ENCODE measurements at places on chromosomes 2 and 18.

- no peak for DNase-seq
These were observed 37.5 kb downstream of the SNED1 start for GRCh38 chr2:241035818-241036396.

DNA sequence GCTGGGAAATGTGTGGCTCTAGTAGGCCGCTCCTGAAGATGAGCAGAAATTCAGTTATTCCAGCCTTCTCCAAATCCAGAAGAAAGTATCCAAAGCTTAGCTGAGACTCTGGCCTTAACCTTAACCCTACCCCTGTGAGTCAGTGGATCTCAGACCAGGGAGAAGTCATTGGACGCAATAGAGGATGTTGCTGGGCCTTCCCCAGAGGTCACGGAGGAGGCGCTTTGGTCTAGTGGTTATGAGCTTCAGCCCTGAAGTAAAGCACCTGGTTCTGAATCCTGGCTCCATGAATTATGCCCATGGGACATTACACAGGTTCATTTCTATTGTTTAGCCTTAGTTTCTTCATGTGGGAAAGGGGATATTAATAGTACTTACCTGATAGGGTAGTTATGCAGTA, 24.0 kb downstream of the PKDCC start:
- DNase-seq, result no peak

DNA sequence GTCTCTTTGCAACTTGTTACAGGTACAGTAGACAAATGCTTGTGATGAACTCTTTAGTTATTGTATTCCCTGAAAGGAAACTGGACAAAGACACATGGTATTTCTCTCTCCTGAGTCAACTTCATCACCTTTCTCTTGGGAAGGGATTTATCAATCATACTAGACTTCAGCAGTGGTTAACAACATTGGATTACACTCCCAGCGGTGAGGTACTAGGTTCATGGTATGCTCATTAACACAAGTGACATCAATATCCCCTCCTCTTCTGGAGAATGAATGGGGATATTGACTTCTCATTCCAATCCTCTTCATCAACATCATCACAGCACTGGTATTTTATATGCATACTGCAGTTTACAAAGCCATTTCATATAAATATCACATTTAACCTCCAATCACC, 574.6 kb downstream of the ERBB4 start:
- no peak for DNase-seq

- no peak for DNase-seq
These were observed 46.4 kb upstream of the ACKR3 start for GRCh38 chr2:236523249-236523648.

DNA sequence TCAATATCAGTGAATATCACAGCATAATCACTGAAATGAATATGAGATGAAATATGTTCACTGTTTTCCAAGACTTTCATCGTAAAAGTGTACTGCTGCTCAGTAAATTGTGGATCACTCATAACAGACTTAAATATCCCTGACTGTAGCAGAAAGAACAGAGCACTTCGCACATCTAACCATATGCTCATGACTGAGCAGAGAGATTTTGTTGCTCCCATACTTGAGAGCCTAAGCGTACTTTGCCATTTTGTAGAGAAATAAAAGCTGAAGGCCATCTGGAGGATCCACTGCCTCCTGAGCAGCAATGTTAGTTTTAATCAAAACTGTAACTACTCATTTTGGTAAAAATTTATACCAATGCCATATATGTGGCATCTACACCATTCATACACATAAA, 243.5 kb downstream of the STK39 start:
- DNase-seq, result no peak

- DNase-seq, result no peak
These were observed 1.7 kb upstream of the PKDCC start for GRCh38 chr2:42045848-42046748.

DNA sequence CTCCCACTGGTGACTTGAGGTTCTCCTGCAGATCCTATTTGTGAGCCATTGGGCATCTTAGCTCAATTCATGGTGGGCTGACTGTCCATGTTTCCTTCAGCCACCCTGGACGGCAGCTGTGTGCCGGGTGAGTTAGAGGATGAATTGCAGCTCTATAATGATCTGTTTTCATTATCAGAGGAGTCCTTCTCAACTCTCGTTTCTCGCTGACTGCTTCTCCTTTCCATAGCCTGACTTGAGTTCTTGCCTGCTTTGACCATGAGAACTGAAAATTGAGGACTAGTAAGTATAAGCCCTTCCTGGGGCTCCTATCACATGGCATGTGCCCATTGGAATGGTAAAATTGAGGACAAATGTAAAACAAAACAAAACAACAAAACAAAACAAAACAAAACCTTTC, 121.8 kb downstream of the CDC42EP3 start:
- DNase-seq, result no peak

GRCh38 chr2:39455826-39456225, 18.7 kb upstream of the MAP4K3 start:
- no peak for DNase-seq

GRCh38 chr18:74219056-74219455, 70.7 kb downstream of the TIMM21 start:
- DNase-seq, result peak; percentile 46

GRCh38 chr2:59296279-59296678, 1055.2 kb upstream of the FANCL start:
- no peak for DNase-seq

DNA sequence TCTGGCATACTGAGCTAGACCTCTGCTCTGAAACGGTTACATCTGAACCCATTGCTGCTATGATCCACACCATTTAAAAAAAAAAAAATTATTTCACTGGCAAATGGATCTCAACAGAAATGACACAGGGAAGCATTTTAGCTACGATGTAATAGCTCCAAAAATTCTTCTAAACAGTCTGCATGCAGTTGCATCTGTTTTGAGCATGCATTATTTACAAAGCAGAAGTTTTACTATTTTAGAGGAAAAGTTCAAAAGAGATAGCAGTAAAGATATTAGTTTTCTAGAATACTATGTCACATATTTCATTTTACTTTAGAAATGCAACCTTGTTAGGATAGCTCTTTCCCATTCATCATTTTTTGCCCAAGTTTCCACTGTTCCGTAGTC, 265.7 kb downstream of the MEIS1 start:
- no peak for DNase-seq

- no peak for DNase-seq
These were observed 12.5 kb downstream of the ERICH2 start for GRCh38 chr2:170782673-170783072.

DNA sequence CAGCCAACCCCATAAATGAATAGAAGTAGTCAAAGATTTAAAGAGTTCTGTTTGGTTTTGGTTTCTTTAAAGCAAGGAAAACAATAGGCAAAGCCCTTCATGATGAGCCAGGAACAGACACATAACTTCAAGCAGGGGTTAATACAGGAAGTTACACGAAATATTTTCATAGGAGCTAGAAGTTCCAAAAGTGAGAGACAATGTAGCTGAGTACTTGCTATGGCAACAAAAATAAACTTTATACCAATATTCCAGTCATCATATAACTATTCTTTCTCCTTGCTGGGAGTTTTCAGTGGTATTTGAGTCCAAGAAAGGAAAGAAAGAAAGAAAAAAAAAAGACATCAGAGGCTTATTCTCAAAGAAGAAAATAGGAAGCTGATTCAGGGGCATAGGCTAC, 56.2 kb downstream of the COBLL1 start:
- no peak for DNase-seq

DNA sequence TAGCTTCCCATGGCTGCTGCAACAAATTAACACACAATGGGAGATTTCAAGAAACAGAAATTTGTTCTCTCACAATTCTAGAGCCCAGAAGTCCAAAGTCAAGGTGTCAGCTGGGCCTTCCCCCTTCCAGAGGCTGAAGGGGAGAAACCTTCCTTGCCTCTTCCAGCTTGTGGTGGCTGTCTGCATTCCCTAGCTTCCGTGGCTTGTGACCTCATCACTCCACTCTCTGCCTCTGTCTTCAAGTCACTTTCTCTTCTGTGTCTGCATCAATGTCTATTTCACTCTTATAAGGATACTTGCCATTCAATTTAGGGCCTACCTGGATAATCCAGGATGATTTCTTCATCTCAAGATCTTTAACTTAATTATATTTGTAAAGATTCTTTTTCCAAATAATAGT, 16.8 kb upstream of the SRBD1 start:
- no peak for DNase-seq

DNA sequence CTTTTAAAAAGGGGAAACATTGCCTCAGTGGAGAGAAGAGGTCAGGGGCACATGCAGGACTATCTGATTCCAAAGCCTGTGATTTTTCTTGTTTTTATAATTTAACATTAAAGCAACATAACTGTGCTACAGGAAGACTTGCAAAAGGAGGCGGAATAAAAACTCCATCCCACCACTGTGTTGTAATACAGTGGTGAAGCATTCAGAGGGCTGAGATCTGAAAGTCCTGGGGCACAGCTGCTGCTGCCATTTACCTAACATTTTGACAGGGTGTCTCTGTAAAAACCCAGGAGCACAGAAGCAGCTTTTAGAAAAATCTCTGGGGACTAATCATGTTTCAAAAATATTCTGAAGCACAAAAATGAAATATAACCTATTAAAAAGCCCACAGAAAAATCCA, 97.6 kb downstream of the GRB14 start:
- DNase-seq, result no peak

All from PC-9 (cell line).